Urothelium cell line (cell line): ENCODE measurements at places on chromosomes 2 and 18.

- DNase-seq: no peak
These were observed 4.9 kb downstream of the PAX3 start for GRCh38 chr2:222293660-222294630.

- no peak for DNase-seq
These were observed 111.7 kb downstream of the BCL2 start for GRCh38 chr18:63207835-63208234.

DNA sequence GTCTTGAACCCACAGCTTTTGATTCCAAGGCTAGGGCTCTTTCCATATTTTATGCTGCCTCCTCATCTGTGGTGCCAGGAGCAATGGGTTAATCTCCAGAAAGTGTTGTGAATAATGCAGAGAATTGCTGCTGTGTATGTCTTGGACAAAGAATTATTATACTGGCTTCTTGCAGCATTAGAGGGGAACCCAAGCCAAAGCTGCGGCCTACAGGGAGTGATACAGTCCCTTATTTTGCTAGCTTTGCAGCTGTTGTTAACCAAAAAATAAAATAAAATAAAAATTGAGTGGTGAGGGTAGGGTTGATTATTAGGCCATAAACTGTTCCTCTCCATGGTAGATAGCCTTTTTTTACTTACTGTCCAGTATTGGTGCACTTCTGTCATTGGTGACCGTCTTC, 16.7 kb downstream of the WIPF1 start:
- DNase-seq: no peak

- DNase-seq: no peak
These were observed 38.5 kb downstream of the RPRD1A start for GRCh38 chr18:36028859-36029258.

- DNase-seq: no peak
These were observed 42.3 kb downstream of the ATP9B start for GRCh38 chr18:79111483-79111882.

- DNase-seq: no peak
These were observed 21.4 kb downstream of the AP1S3 start for GRCh38 chr2:223815884-223816570.

DNA sequence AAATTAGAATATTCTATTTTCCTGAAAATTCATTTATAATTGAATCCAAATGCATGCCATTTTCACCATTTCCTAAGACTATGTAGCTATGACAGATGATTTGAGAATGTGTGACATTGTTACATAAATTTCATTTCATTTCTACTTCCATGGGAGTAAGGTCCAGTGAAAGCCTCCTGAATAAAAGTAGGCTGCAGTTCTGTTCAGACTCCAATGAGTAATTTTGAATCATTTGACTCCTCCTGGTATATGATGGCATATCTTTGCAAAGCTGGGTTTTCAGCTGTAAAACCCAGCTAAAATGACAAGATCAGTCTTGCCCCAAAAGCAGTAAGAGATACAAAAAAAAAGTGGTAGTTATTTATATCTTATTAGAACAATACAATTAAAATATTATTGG, 101.0 kb upstream of the DNAJC10 start:
- DNase-seq: no peak
